GM12892 (cell line): ENCODE measurements at places on chromosomes 6 and 20.
A peak's percentile ranks its signal among the peaks of the same experiment; 100 is the strongest.

GRCh38 chr6:20564269-20564668, 30.0 kb downstream of the CDKAL1 start:
- DNase-seq: no peak

- DNase-seq: no peak
These were observed 11.2 kb downstream of the MUCL3 start for GRCh38 chr6:30951907-30952469.

DNA sequence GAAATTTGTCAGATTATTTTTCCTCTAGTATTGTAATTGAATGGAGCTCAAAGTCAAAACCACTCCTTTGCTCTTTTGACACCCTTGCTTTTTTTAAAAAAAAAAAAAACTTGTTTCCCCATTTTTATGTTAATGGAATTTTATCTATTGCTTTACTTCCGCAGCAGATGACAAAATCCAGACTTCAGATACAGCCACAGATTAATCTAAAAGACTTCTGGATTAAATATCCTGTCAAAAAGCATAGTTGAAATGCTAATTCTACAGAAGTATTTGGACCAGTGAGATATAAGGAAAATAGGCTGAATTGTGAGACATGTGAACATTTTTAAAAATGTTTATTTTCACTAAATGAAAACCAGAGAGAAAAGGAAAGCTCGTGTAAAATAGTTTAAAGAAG, 341.4 kb downstream of the BMP2 start:
- no peak for DNase-seq

- no peak for DNase-seq
These were observed 12.8 kb upstream of the BPI start for GRCh38 chr20:38290829-38291814.

DNA sequence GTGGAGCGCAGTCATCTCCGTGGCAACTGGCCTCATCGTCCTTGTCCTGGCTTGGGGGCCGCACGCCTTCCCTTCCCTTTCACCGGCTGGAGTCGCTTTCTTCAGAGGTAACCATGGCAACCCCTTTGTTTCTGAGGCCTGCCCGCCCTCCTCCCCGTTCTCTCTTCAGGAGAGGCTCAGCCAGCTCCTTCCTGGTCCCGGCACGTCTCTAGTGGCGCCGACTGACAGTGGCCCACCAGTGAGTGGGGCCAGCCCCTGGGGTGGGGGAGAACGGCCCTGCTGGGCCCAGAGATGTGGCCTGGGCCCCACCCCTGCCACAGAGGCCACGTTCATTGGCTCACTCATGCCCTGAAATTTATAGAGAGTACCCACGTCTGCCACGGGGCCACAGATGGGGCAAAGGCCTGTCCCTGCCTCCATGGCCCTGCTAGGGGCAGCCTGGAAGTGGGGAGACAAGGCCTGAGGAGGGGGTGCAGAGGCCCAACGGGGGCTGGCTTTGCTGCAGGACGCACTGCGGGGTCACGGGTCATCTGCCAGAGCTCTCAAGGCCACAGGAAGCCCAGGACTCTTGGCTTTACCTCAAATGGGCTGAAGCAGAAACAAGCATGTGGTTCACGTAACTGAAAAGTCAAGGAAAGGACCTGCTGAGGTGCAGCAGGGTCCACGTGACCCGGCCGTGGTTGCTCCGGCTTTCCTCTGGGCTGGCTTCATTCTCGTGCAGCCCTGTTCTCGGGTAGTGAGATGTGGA, 1.4 kb upstream of the OSBPL2 start:
- no peak for DNase-seq

- no peak for DNase-seq
These were observed 53.6 kb upstream of the FRMD1 start for GRCh38 chr6:168132531-168133167.

GRCh38 chr20:48684501-48685041, 143.2 kb downstream of the PREX1 start:
- no peak for DNase-seq

DNA sequence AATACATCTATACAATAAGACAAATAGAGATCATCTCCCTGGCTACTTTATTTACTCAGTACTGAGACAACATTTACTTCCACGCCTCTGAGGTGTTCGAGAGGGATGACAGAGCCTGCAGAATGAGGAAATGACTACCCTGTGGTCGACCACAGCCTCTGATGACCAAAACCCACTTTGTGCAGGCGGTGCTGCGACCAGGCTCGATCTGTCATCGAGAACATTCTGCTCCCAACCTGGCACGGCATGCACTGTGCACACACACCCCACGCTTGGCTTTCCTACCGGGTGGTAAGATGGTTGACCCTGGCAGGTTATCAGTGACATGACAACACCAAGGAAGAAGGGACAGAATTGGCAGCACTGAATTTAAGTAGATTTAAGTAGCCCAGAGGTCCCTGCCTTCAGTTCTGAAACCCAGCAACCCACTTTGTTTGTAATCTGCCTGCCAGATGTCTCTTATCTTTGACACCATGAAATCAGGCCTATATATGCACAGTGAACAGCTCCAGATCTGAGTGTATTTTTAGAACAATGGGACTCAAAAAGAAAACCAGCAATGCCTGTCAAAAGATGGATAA, 42.6 kb downstream of the TTI1 start:
- peak; percentile 63 for DNase-seq

- no peak for DNase-seq
These were observed 109.3 kb downstream of the GPX5 start for GRCh38 chr6:28634761-28635546.

GRCh38 chr6:3347247-3347646, 88.5 kb downstream of the PSMG4 start:
- DNase-seq: no peak

GRCh38 chr6:17600527-17601385, 654 bp downstream of the FAM8A1 start:
- peak; percentile 27 for DNase-seq

DNA sequence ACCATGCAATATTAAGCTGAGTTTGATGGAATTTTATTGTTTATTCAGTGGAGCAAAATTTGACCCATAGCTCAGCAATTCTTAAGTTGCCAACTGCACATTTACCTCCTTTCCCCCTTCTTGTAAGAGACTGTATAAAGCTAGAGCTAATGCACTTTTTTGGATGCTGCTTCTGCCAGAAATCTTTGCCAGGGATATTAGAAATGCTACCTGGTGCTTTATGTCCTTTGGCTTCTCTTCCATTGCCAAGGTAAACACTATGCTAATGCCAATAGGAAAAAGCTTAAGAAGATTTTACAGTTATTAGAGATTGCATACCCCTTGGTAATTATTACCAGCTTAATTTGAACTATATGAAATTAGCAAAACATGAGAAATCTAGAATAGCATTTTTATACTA, 79.0 kb upstream of the OGFRL1 start:
- no peak for DNase-seq

- no peak for DNase-seq
These were observed 48.3 kb upstream of the KIF16B start for GRCh38 chr20:16621435-16622141.

- no peak for DNase-seq
These were observed 3.1 kb upstream of the SLC17A1 start for GRCh38 chr6:25834950-25835349.

DNA sequence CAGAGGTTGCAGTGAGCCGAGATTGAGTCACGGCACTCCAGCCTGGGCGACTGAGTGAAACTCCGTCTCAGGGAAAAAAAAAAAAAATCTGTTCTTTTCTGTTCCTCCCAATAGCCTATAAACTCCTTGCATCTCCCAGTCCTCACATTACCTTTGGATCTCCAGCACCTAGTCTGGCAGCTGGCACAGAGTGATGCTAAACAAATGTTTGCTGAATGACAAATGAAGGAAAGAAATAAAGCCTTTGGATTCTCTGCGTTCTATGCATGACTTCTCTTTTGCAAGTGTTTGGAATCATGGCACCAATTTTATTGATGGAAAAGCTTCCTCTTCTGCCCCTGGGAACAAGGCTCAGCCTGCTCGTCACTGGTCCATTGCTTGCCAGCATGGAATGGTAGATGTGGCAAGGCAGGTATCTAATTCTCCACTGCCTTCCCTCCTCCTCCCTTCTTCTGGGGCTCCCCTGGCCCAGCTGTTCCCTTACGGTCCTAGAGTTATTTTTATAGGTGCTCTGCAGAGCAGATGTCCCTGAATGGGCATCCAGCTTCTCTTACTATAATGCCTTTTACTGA, 53.6 kb upstream of the FYN start:
- DNase-seq: no peak
